H9 (cell line): ENCODE measurements at places on chromosomes 11 and 22. TPM values are rescaled to one million over a fixed set of nuclear protein-coding genes. Genes with fewer than 3 reads are reported as not detected.

Gene C22orf31
- not detected in 2 replicates for total RNA-seq

Gene RTN4R
- 18.3 and 19.0 TPM in 2 replicates for total RNA-seq

Gene OR51I1
- not detected in 2 replicates for total RNA-seq

Gene OR8I2
- total RNA-seq: not detected in 2 replicates

Gene TEX12
- total RNA-seq: 0.22 and 0.31 TPM in 2 replicates

Gene PPM1F
- 19.0 and 21.1 TPM in 2 replicates for total RNA-seq

Gene RHOD
- total RNA-seq: 14.8 and 15.7 TPM in 2 replicates

Gene OR2D3
- total RNA-seq: not detected in 2 replicates

Gene P2RY6
- total RNA-seq: not detected in 2 replicates

Gene JRKL
- total RNA-seq: 3.0 and 3.6 TPM in 2 replicates

Gene VPS11
- total RNA-seq: 17.5 and 18.6 TPM in 2 replicates

Gene LBHD1
- 9.1 and 10.4 TPM in 2 replicates for total RNA-seq

Gene TMA7B
- total RNA-seq: not detected in 2 replicates

Gene OR8K5
- total RNA-seq: not detected in 2 replicates

Gene ESAM
- 0.33 and 0.92 TPM in 2 replicates for total RNA-seq

Gene PIH1D2
- total RNA-seq: 1.1 and 1.4 TPM in 2 replicates

Gene SCN4B
- total RNA-seq: 1.6 and 1.9 TPM in 2 replicates

Gene CEP126
- total RNA-seq: 1.2 TPM in 2 replicates

Gene CD82
- total RNA-seq: 4.5 and 5.9 TPM in 2 replicates

Gene RIBC2
- 3.3 and 4.1 TPM in 2 replicates for total RNA-seq

Gene OR1S2
- total RNA-seq: not detected in 2 replicates

Gene FAT3
- total RNA-seq: 16.3 and 19.1 TPM in 2 replicates

Gene IGSF9B
- total RNA-seq: 25.7 and 26.3 TPM in 2 replicates

Gene E2F8
- total RNA-seq: 11.0 and 11.3 TPM in 2 replicates

Gene GGT5
- 0.20 TPM in 2 replicates for total RNA-seq

Gene UPK3A
- not detected in 2 replicates for total RNA-seq

Gene TMEM109
- 36.4 and 38.0 TPM in 2 replicates for total RNA-seq

Gene PANX1
- total RNA-seq: 37.4 and 37.5 TPM in 2 replicates
